Renal pelvis (tissue), 12 donors: ENCODE measurements at places on chromosomes 6 and 20. TPM values are rescaled to one million over a fixed set of nuclear protein-coding genes. Genes with fewer than 3 reads are reported as not detected.

The POU5F1 gene
- polyA plus RNA-seq: 1.9 TPM

The ATP6V1G2 gene
- polyA plus RNA-seq: 6.5 TPM

The DEFB132 gene
- polyA plus RNA-seq: not detected

The TMEM14C gene
- 157 TPM for polyA plus RNA-seq

The TMC2 gene
- polyA plus RNA-seq: 0.31 TPM

The CGAS gene
- 3.1 TPM for polyA plus RNA-seq

The ENPP3 gene
- polyA plus RNA-seq: 12.8 TPM

The EBF4 gene
- polyA plus RNA-seq: 35.2 TPM

The VSTM2L gene
- 1.5 TPM for polyA plus RNA-seq

The GSTA2 gene
- 0.27 TPM for polyA plus RNA-seq

The CST2 gene
- polyA plus RNA-seq: not detected

The FRK gene
- 3.5 TPM for polyA plus RNA-seq

The FOXA2 gene
- polyA plus RNA-seq: 0.03 TPM

The ASIP gene
- 0.40 TPM for polyA plus RNA-seq

The ASCC3 gene
- polyA plus RNA-seq: 22.9 TPM

The BMP7 gene
- 105 TPM for polyA plus RNA-seq

The PNLDC1 gene
- polyA plus RNA-seq: 0.19 TPM

The RSPH9 gene
- 1.9 TPM for polyA plus RNA-seq

The MTCH1 gene
- 173 TPM for polyA plus RNA-seq

The PERP gene
- polyA plus RNA-seq: 15.9 TPM

The SLC22A16 gene
- 0.61 TPM for polyA plus RNA-seq

The TSBP1 gene
- 0.17 TPM for polyA plus RNA-seq

The PDYN gene
- 0.34 TPM for polyA plus RNA-seq

The MAK gene
- polyA plus RNA-seq: 2.4 TPM

The PLCB4 gene
- polyA plus RNA-seq: 15.1 TPM

The RAET1E gene
- 0.29 TPM for polyA plus RNA-seq

The HRH3 gene
- 0.19 TPM for polyA plus RNA-seq

The GSTA3 gene
- not detected for polyA plus RNA-seq

The EDN3 gene
- 5.1 TPM for polyA plus RNA-seq

The GPX5 gene
- polyA plus RNA-seq: not detected

The UBD gene
- 0.69 TPM for polyA plus RNA-seq

The KCNK17 gene
- polyA plus RNA-seq: 0.09 TPM

The TMEM200A gene
- polyA plus RNA-seq: 22.9 TPM

The TRPC4AP gene
- polyA plus RNA-seq: 63.0 TPM

The APCDD1L gene
- polyA plus RNA-seq: 16.6 TPM

The KCNK16 gene
- polyA plus RNA-seq: not detected

The COL12A1 gene
- polyA plus RNA-seq: 54.9 TPM

The MYMX gene
- polyA plus RNA-seq: 0.57 TPM

The CCN2 gene
- polyA plus RNA-seq: 204 TPM

The OR2B6 gene
- polyA plus RNA-seq: not detected

The MOG gene
- polyA plus RNA-seq: not detected

The PRDM1 gene
- polyA plus RNA-seq: 2.1 TPM

The TTK gene
- polyA plus RNA-seq: 18.9 TPM
